ENCODE measurements at places on chromosomes 4 and X. TPM values are rescaled to one million over a fixed set of nuclear protein-coding genes. Genes with fewer than 3 reads are reported as not detected.

DNA sequence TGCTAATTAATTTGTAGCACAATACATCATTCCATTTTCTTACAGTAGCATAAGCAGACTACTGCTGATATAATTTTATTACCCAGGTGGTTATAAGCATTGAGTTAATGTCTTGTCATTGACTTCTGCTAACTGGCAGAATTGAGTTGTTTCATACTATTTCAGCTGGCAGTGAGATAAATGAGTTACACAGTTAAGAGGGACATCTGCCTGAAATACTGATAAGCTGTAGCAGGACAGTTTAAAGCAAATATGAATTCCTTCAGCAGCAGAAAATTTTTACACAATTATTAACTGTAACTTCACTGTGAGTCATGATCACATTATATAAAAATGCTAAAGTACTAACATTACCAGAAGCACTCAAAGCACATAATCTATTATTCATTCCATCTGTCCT is 326.8 kb downstream of the INPP4B start:
- DNase-seq = no peak

GRCh38 chr4:115315182-115315581 is 201.8 kb upstream of the NDST4 start:
- no peak for DNase-seq

GRCh38 chrX:50853399-50853798 is 39.4 kb upstream of the SHROOM4 start:
- DNase-seq = no peak

GRCh38 chr4:105145156-105145902 is 1.3 kb upstream of the TET2 start:
- DNase-seq = peak; percentile 17

- no peak for DNase-seq
These were observed 33.0 kb downstream of the MTHFD2L start for GRCh38 chr4:74190919-74191397.

- no peak for DNase-seq
These were observed 214.4 kb downstream of the DCHS2 start for GRCh38 chr4:154277172-154277571.

- DNase-seq = no peak
These were observed 339.4 kb upstream of the ZCCHC13 start for GRCh38 chrX:73964579-73964978.

DNA sequence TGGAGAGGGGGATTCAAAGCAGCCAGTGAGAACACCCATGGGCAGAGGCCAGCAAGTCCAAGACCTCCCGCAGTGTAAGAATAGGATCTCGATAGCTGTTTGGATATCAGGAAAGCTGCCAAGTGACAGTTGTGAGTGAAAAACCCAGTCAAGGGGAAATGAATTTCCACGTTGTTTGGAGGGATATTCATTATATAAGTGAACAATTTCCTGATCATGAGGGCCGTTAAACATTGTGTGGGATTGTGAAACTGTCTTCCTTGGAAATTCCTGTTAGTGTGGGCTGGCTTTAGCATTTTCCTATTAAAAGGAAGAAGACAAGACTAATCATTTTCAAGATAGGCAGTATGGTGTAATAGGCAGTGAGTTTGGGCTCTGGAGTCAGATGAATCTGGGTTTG is 15.0 kb downstream of the CLDN2 start:
- no peak for DNase-seq

GRCh38 chrX:53684415-53685192 is 1.9 kb downstream of the HUWE1 start:
- DNase-seq = no peak

DNA sequence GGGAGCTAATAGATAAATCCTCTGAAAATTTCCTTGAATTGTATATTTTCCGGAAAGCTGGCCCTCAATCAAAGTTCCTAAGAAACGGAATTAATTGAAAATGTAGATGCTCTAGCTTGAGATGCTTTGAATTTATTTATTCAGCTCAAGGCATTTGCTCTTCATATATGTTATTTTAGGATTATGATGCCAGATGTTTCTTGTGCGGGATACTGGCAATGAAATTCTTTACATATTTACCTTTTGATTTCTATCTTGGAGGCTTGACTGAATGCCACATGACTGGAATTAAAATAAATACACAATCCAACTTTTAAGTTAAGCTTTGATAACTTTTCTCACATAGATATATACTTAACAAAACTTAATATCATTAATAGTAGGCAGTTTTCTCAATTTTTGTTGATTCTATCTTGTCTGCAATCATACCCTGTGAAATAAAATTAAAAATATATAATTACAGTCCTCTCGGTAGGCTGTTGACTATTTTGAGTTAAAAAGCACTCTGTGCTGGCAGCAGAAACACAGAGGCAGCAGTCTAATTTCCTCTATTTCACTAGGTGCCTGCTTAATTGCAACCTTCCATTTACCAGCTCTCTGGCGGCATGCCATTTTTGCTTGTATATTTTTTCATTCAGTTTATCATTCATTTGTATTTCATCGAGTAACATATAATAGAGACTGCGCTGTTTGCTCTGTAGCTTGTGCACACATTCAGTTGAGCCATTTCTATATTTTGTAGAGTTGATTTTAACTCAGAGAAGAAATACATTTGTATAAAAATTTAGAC is 991.5 kb downstream of the ADGRL3 start:
- DNase-seq = no peak

DNA sequence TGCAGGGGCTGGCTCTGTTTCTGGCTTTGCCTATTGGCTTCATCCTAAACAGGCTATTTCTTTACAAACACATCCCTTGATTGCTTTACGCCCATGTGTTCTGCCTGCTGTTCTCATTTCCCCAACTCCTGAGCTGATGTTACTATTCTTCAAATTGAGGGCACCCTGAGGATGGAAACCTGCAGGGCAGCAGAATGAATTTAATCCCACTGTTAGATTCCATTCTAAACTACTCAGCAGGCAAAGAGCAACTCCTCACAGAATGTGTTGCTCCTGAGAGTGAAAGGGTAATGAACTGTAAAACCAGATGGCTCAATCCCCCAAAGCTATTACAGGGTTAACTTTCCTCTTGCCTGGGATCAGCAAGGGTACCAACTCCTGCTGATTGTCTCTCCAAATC is 75.7 kb downstream of the ANKRD50 start:
- no peak for DNase-seq

DNA sequence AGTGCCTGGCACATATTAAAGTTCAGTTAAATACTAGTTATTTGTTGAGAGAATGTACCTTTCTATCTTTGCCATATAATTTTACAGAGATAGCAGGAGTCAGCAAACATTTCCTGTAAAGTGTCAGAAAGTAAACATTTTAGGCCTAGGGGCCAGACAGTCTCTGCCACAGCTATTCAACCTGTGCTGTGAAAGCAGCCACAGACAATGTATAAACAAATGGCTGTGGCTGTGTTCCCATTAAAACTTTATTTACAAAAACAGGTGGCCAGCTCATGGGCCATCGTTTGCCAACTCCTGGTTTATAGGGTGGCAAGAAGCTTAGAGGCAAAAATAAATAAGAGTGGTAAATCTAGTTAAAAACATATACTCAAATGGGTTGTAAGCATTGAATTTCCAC is 34.0 kb upstream of the BRS3 start:
- DNase-seq = no peak

GRCh38 chr4:110163327-110164069 is 34.9 kb downstream of the ELOVL6 start:
- DNase-seq = no peak

- DNase-seq = no peak
These were observed 203.3 kb upstream of the PCDH18 start for GRCh38 chr4:137735561-137736104.

DNA sequence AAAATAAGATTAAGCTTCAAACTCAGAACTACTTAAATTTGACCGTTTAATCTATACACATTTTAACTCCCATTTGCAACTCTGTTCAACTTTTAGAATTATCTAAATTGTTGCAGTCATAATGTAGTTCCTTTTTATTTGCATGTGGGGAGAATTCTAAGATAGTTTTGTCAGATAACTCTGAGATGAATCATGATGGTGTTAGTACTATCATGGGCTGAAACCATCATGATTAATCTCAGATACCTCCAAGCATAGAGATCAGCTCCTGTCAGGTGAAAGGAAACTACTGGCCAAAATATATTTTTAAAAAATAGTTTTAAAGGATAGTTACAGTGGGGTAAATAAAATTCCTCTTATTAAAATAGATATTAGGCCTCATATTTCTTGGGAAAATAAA is 39.0 kb downstream of the FBXO8 start:
- no peak for DNase-seq

- no peak for DNase-seq
These were observed 38.2 kb upstream of the ABCG2 start for GRCh38 chr4:88196523-88197185.

DNA sequence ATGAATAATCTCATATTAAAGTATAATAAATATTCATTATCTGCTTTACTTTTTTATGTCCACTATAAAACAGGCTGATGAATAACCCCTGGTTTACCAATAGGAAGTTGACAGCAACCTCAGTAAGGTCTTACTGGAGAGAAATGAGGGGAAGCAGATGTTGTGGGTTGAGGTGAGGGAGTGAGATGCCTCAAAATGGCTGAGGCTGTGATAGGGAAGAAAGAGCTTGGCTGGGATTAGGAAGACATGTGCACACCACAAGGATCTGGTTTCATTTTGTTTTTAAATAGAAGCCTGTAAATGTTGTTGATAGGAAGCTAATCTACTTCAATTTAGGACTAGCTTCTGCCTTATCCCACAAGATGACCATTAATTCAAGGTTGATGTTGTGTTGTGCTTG is 14.4 kb upstream of the CYBB start:
- DNase-seq = no peak

- DNase-seq = no peak
These were observed 8.0 kb downstream of the MAN2B2 start for GRCh38 chr4:6582889-6583490.

DNA sequence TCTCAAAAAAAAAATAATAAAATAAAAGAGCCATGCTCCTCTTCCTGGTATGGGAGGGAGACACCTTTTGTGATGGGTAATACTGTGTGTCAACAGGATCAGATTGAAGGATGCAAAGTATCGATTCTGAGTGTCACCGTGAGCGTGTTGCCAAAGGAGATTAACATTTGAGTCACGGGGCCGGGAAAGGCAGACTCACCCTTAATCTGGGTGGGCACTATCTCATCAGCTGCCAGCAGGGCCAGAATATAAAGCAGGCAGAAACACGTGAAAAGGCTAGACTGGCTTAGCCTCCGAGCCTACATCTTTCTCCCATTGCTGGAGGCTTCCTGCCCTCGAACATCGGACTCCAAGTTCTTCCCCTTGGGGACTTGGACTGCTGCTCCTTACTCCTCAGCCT is 95.4 kb downstream of the SHOX start:
- no peak for DNase-seq

DNA sequence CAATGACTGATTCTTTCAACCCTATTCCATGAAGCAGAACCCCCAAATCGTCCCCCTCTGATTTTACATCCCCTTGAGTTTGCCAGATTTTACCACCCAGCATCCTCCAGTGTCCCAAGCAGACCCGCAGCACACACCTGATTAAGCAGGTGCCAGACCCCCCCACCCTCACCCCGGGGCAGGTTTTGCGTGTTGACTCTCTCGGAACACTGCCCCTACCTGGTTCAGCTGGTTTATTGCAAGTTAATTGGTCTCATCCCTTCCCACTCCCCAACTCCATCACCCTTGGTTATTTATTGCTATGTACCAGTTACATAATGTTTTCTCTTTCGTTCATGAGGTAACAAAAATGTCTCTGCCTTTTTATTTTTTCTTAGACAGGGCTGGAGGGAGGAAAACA is 258.4 kb downstream of the BCOR start:
- no peak for DNase-seq

DNA sequence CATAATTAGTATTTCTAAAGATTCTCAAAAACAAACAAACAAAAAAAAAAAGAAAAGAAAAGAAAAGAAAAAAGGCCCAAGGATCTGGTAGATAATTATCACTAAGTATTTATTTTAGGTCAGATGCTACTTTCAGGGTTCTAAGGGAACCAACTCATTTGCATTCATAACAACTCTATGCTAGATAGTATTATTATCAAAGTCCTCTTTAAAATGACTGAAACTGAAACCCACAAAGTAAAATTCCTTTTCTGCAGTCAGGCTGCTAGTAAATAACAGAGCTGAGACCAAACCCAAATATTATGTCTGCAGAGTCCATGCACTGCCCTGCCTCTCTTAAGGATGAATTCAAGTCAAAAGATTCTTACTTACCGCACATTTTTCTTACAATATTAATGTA is 38.3 kb upstream of the MAPK10 start:
- DNase-seq = no peak

DNA sequence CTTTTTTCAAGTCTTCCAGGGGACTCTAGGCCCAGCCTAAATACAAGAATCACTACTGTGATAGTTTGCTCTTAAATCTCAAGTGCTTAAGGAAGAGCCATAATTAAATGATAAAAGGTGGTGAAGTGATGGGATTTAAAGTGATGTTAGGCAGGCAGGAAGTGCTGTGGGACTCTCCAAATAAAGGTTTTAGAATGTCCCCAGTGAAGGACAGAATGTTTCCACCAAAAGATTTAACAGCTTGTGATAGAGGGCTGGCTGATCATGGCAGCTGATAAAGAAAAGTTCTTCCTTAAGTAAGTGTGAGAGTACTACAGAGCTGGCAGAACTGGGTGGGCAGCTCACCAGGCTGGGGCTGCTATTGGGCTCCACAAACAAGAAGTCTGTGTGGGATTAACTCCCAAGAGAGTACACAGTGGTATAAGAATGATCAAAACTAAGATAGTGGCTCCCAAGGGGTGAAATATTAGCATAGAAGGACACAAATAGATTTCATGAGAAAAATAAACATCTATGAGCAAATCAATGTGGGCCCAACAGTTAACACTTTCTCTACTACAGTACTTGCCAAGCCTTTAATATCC is 637.2 kb upstream of the CPEB2 start:
- DNase-seq = no peak

GRCh38 chrX:51598899-51599298 is 19.8 kb downstream of the CENPVL3 start:
- DNase-seq = no peak

Gene DCAF4L1
- 0.12 TPM for polyA plus RNA-seq

Gene GSTCD
- polyA plus RNA-seq = 16.3 TPM

Gene KLB
- polyA plus RNA-seq = 0.16 TPM

Gene SASH3
- 1.7 TPM for polyA plus RNA-seq

Gene ADAM29
- not detected for polyA plus RNA-seq

Gene XKRX
- polyA plus RNA-seq = 0.23 TPM

Gene TEX11
- polyA plus RNA-seq = 0.08 TPM

Gene GAGE2A
- not detected for polyA plus RNA-seq

Gene HPGD
- polyA plus RNA-seq = 71.1 TPM

Gene ARMCX6
- 88.4 TPM for polyA plus RNA-seq

Gene CPZ
- 18.0 TPM for polyA plus RNA-seq

Gene CLTRN
- polyA plus RNA-seq = 27.4 TPM

Gene GPR119
- not detected for polyA plus RNA-seq

Gene HTN3
- not detected for polyA plus RNA-seq

Gene DCAF16
- polyA plus RNA-seq = 46.9 TPM
